ENCODE measurements at places on chromosomes 1 and 21.

DNA sequence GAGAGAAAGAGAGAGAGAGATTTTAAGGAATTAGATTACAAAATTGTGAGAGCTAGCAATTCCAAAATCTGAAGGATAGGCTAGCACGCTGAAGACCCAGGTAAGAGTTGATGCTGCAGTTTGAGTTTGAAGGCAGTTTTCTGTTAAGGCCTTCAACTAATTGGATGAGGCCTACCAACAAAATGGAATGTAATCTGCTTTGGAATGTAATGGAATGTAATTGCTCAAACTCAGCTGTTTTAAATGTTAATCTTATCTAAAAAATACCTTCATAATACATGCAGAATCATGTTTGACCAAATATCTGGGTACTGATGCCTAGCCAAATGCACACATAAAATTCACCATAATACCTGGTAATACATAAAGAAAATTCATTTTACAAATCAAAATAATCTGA lies 976.1 kb downstream of the LTN1 start:
- DNase-seq, result no peak

DNA sequence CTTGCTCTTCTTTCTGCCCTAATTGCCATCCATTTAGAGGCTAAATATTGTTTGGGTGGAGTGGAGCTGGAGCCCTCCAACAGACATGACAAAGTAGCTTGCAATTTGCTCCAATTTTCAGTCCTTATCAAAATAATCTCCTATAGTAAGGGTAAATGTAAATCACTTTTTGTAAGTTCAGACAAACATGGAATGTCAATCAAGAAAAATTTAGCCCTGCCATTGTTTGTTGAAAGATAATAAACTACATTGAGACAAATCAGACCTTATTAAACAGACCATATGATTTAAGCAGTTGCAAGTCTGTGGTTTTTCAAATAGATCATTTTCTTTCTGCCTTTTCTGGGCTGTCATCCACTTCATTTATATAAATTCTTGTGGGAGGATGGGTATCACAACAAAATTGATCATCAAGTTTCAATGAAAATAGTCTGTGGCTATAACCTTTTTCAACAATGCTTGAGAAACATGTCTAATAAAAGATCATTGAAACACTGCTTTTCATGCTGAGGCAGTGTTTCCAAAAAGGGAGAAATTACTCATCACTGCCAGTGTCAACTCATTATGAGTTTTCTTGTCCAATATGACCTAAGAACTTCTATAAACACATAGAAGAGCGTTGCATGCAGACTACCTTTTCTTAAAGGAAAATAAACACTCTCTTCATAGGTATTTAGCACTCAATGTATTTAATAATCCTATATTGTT lies 1152.0 kb upstream of the B3GALT2 start:
- DNase-seq, result no peak

DNA sequence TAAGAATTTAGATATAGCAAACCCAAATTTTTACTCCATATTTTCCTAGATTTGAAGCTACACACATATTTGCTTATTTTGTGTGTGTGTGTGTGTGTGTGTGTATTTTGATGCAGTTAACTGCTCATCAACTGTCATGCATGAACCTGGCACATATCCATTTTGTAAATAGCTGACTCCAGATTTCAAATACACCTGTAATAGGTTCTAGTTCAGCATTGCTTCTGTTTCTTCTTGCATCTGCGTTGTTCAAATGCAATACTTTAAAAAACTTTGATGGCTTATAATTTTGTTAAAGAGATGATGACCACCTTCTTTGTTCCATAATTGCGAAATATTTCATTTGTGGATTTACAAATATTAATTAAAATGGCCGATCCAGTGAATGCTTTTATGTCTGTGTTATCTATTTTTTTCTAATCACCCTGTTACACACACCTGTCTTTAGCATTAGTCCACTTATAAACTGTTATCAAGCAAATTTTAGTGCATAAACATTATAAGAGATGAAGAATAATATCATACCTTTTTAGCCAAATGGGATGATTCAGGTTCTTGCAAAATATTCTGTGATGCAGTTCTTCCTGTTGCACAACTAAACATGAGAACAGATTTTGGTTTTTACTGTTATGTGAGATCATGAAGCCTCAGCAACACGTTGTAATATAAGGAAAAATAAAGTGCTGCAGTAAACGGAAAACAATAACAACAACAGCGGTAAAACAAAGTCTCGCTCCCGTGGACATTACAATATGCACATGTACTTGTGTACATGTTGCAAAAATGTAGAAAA lies 12.7 kb upstream of the S100A11 start:
- DNase-seq, result peak; percentile 26

- no peak for DNase-seq
These were observed 59.3 kb downstream of the CCDC18 start for GRCh38 chr1:93239863-93240262.

DNA sequence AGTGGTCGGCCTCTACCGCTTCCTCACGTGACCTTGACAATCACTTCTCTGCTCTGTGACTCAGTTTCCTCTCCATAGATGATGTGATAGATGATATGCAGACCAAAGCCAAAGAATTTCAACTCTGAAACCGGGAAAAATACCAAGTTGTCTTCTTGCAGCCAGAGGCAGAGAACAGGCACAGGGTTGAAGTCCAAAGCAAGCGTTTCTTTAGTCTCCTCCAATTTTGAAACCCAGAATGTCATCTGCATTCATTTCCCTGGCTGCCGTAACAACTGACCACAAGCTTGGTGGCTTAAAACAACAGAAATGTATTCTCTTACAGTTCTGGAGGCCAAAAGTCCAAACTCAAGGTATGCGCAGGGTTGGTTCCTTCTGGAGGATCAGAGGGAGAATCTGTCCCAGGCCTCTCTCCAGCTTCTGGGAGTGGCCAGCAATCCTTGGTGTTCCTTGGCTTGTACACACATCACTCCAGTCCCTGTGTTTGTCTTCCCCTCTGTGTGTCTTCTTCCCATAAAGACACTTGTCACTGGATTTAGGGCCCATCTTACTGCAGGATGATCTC lies 30.3 kb upstream of the H6PD start:
- no peak for DNase-seq

- no peak for DNase-seq
These were observed 239.9 kb downstream of the HHAT start for GRCh38 chr1:210568631-210569030.

All from RWPE1 (cell line).